ENCODE measurements at places on chromosomes 12 and 14. TPM values are rescaled to one million over a fixed set of nuclear protein-coding genes. Genes with fewer than 3 reads are reported as not detected.

DNA sequence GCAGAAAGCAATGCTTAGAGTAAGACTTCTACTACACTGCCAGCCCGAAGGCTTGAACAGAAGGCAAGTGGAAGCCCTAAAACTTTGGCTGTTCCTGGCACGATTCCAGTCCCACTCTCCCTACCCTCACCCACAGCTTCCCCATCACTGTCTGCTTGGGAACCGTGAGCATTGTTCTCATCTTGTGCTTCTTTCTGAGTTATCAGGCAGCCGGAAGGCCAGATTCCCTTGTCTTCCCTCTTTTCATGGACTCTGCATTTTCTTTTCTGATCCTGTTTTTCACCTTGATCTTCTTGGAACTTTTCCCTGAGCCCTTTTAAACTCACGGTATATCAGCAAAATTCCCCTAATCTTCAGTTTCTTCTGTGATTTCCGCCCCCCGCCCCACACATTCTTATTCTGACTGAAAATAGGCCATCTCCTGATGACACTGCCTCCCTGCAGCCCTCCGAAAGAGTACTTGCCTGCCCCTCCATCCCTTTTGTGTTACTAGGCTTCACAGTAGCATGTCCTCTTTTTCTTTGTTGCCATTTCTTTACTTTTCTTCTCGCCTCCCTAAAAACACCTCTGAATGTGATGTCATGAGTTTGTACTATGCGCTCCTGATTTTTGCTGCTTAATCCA is 29.9 kb downstream of the RCOR1 start:
- peak; percentile 19 for DNase-seq

Gene PARPBP
- total RNA-seq, result 6.5 TPM

DNA sequence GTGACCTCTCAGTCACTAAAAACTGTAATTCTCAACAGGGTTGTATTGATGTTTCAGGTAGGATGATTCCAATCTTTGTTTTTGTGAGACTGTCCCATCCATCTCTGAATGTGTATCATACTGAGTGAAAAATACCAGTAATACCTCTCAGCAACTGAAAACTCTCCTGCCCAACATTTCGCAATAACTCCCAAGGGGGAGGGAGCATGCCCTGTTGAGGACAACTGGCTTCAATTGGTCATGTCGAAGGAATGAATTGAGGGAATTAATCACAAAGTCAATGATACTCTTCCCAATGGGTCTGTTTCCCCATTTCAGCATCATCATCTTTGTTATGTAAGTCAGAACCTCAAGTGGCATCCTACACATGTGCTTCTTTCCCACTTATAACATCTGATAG is 102.4 kb upstream of the E2F7 start:
- no peak for DNase-seq

DNA sequence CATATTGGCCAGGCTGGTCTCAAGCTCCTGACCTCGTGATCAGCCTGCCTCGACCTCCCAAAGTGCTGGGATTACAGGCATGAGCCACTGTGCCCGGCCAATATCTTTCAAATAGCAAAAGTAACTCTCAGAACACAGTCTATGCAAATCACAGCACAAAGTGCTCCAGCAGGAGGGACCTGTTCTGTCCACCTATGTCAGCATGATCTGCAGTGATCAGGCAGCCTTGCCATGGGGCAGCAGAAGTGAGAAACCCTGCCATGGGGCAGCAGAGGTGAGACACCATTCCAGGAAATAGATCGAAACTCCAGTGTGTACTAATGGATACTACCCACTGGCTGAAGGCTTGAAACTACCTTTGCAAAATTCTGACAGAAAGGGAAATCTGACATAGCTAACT is 78.5 kb upstream of the EIF5 start:
- no peak for DNase-seq

DNA sequence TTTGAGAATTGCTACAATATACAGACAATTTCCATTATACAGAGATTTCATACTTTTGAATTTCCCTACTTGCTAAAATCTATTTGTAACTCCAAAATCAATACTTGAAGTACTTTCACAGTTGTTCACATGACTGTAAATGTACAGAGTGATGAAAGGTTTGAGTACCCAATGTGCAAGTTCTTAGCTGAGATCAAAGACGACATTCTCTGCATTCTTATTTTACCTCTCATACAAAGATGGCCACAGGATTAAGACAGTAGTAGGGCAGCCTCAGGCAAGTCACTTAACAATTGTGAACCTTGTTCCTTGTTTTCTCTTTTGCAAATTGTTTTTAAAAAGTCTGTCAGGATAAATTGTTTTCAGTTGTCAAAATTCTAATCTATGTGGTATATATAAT is 255.9 kb upstream of the KITLG start:
- no peak for DNase-seq

DNA sequence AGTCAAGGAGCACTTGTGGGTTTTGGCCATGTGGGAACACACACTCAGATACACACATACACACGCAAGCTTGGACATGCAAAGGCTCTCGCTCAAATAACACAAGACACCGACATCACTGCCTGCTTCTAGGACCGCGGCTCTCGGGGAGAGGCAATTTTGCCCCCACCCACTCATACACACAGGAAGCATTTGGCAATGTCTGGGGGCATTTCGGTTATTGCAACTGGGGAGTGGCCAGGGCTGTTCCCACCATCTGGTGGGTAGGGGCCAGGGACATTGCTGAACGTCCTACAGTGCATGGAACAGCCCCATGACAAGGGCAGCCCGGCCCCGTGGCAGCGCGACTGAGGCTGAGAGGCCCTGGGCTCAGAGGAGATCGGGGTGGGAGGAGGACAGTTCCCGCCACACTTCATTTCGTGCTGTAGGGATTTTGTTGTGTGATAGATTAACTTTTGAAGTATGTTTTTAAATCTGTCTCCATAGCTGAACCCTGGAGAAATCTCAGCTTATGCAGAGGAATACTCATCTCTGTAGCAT is 35.6 kb downstream of the RIMBP2 start:
- DNase-seq, result no peak

Gene HELB
- total RNA-seq, result 3.2 TPM

Gene LAG3
- total RNA-seq, result not detected
